ENCODE measurements at places on chromosomes 16 and 17.
A peak's percentile ranks its signal among the peaks of the same experiment; 100 is the strongest.

- no peak for DNase-seq
Observed at GRCh38 chr16:4603624-4604170, 11.0 kb downstream of the UBALD1 start.

DNA sequence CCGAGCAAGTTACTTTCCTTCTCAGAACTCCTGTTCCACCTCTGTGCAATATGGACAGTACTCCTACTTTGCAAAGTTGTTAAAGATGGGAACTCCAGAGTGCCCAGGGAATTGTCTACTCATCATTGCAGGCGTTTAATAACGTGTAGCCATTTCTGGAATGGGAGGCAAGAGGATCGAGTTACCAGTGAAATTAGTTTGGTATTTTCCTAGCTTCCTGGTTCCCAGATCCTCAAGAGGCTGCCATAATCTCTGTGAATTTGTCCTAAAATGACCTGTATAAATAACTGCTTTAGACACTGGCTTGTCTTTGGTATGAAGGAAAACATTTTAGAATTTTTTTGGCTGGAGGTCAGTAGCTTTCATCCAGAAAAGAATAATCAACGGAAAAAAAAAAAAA, 27.7 kb downstream of the WWOX start:
- DNase-seq = no peak

GRCh38 chr17:44722254-44722653, 13.8 kb downstream of the DBF4B start:
- no peak for DNase-seq

- no peak for DNase-seq
Observed at GRCh38 chr17:17958982-17959381, 13.2 kb downstream of the TOM1L2 start.

GRCh38 chr16:86524029-86524428, 13.7 kb downstream of the FOXF1 start:
- DNase-seq = no peak

GRCh38 chr17:69111794-69112193, 29.9 kb downstream of the ABCA6 start:
- DNase-seq = peak; percentile 17

GRCh38 chr16:86337138-86337537, 173.2 kb upstream of the FOXF1 start:
- DNase-seq = no peak

- DNase-seq = no peak
Observed at GRCh38 chr16:15141586-15141985, 47.5 kb upstream of the RRN3 start.

GRCh38 chr16:9090101-9090959, 1.1 kb upstream of the HAPSTR1 start:
- peak; percentile 41 for DNase-seq

DNA sequence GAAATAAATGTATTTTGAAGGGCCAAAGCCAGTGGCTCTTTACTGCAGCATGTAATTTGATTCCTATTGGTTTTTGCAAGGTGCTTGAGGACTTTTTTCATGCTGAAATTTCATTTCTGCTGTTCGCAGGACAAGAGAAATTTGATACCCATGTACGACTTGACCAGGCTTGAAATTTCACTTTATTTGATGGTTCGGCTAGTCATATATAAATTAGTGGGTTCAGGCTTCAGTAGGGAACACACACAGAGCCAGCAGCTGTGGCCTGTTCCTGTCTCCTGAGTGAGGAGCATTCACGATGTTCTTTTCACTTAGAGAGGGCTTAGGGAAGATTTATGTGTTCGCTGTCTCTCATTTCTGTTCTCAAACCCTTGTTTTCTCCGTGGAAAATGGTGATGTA, 258.4 kb upstream of the CACNG5 start:
- no peak for DNase-seq

DNA sequence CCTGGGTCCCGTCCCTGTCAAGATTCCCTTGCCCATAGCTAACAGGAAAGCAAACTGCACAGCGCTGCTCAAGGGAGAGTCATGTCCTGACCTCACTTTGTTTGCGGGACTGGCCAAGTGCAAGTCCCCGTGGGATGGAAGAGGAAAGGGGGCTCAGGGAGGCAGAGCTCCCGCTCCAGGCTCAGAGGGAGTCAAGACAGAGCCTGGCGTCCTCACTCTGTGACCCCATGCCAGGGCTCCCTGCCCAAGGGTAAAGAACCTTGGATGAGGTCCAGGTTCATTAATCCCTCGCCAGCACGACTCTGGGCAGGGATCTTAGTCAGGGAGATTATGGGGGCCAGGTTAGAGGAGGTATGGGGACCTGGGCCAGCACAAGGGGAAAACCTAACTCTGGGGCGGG, 51.5 kb upstream of the CBX4 start:
- DNase-seq = no peak

- DNase-seq = no peak
Observed at GRCh38 chr17:34771891-34772290, 189.4 kb downstream of the CCT6B start.

DNA sequence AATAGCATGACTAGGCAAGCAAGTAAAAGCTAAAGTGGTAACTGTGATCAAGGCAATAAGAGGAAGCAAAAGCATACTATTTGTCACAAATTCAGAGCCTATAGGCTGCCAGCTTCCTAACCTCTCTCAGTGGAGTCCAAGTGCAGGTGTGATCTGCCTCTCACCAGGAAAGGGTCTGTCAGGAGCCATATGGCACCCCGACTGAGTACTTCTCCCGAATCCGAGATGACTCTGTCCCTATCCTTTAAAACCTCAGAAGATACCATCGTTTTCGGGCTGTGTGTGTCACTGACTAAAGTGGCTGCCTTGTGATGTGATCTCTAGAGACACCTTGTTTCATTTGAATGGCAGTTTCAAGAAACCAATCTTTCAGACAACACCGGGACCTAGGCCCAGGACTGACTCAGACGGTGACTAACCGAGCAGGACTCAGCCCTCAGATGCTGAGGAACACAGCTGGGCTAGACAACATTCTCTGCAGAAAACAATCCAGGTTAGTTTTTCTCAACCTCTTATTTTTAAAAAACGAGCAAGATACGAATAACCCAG, 63.6 kb downstream of the SMG6 start:
- peak; percentile 89 for DNase-seq

- DNase-seq = peak; percentile 24
Observed at GRCh38 chr17:66493283-66494019, 191.0 kb downstream of the PRKCA start.

- no peak for DNase-seq
Observed at GRCh38 chr16:70767377-70768202, 33.4 kb downstream of the VAC14 start.

DNA sequence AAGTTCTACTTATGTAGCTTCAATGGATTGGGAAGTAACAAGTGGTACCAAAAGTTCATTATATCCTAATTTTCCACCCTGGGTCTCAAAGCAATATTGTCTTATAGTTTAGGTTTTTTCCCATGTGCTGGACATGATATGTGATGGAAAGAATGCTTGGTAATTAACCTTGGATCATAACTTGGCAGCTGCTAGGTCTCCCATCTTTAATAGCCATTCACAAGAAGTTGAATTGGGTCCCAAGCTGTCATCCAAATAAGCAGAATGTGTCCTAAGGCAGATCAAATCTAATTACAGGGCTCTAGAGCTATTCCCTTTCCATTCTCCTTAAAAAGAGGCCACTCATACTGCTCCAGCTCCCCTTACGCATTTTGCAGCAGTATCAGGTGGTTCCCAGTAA, 44.7 kb upstream of the KCNJ16 start:
- DNase-seq = no peak

GRCh38 chr16:61324044-61324443, 712.2 kb downstream of the CDH8 start:
- no peak for DNase-seq

GRCh38 chr16:6527646-6528045, 805.0 kb upstream of the RBFOX1 start:
- no peak for DNase-seq

- peak; percentile 59 for DNase-seq
Observed at GRCh38 chr16:81932668-81933067, 78.6 kb downstream of the SDR42E1 start.

DNA sequence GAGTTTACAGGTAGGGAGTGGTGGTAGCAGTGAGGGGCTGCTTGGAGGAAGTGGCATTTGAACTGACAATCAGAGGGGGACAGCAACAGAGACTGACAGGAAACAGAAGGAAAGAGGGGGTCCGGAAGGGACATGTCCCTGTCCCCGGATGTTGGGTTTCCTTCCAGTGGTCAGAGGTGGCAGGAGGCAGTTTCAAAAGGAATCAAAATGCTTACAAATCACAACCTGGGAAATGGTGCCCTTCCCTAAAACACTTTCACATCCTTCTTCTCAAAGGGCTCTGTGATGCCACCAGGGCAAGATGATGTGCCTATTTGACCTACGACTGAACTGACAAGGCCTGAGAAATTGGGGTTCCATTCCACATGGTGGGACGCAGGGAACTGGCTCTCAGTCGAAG, 19.7 kb downstream of the ADGRG1 start:
- no peak for DNase-seq

- DNase-seq = no peak
Observed at GRCh38 chr17:79220713-79221291, 146.2 kb downstream of the ENGASE start.

DNA sequence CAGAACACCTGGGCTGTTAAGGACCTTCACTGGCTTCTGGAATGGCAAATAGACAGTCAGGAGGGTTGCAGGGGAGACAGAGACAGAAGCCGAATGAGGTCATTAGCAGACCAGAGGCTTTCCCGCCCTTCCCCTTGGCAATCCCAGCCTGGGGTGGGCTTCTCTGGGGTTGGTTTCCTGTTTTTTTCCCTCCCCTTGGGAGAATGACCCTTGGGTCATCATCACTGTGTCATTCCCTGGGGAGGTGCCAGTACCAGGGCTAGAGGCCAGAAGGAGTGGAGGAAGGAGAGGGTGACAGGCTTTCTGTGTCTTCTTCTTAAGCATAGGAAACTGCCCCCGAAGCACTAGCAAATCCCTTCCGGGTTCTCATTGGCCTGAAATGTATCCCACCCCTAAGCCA, 42.9 kb upstream of the IL21R start:
- no peak for DNase-seq

GRCh38 chr17:29566473-29567303, at the start of gene ABHD15:
TSS of gene ABHD15 (minus strand) at chr17:29567037. CDS start at chr17:29566966, 71 bp downstream.
- peak; percentile 76 for DNase-seq

- DNase-seq = no peak
Observed at GRCh38 chr17:82936768-82937171, 96.9 kb upstream of the ZNF750 start.

- no peak for DNase-seq
Observed at GRCh38 chr16:86806838-86807351, 228.5 kb downstream of the FOXL1 start.

DNA sequence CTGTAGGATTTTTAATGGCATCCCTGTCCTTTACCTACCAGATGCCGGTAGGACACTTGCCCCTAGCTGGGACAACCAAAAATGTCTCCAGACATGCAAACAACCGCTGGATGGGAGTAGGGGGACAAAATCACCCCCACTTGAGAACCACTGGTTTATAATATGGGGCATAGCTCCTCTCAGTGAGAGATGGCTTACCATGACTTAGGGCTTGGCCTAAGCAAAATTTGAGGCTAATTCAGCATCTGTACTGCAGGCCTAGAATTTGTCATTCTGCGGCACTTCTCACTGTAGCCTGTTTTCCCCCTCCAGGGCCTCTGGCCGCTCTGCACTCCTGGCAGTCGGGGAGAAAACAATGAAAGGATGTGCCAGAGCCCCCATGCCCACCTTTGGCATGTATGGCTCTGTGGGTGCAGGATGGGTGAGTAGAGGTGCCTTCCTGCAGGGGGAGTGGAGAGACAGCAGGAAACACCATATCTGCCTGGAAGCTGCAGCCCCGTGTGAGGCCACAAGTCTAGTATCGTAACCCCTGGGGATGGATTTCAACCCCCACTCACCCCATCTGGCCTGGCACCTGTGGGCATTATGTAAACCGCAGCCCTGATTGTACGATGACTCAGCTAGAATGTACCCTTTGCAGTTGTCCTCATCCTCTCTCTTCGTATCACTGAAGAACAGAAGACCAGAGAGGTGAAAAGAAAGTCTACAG, 268.1 kb downstream of the SOX9 start:
- no peak for DNase-seq

DNA sequence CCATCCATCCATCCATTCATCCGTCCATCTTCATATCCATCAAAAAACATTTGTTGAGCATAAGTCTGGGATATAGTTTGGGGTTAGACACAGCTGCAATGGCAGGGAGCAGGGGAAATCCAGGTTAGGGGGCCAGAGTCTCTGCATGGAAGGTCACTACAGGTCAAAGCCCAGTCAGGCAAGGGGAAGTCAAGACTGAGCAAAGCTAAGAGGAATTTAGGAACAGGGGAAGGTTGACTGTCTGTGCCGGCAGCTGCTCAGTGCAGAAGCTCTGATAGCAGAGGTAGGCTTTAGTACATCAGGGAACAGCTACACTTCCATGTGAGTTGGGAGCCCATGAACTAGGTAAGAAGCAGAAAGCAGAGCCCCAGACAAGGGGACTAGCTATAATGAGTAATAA, 68.1 kb downstream of the IRF8 start:
- DNase-seq = no peak

GRCh38 chr17:70172923-70173322, 3.6 kb downstream of the KCNJ2 start:
- peak; percentile 39 for DNase-seq

- no peak for DNase-seq
Observed at GRCh38 chr17:20243524-20243923, 223.8 kb downstream of the LGALS9B start.

DNA sequence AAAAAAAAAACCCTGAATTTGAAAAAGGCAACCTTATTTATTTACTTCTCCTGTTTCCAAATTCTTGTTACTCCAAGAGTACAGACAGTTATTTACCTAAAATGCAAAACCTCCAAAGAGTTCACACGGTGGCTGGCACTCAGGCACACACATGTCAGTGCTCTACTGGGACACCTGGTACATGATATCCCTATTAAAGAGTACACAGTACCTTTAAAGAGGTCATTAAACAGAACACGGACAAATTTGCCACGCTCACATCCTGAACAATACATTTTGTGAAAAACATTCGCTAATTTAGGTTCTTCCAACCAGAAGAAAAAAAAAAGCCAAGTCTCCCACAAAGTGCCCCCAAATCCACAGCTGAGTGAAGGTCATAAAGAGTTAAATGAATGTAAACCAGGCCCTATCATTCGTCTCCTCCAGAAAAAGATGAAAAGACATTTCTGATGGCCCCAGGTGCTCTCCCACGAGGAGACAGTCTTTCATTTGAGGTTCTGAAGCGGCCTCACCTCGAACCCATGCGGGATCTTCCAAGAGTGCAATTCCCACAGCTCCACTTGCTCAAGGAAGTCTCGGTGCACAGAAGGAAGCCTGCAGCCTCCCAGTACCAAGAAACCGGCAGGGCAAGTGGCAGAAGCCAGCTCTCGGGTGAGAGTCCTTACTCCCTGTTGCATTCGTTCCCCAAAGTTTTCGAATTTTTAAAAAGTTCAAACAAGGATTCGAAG, 993 bp downstream of the ERN1 start:
- DNase-seq = peak; percentile 65
